ENCODE measurements at places on chromosomes 4 and X.
A peak's percentile ranks its signal among the peaks of the same experiment; 100 is the strongest.

DNA sequence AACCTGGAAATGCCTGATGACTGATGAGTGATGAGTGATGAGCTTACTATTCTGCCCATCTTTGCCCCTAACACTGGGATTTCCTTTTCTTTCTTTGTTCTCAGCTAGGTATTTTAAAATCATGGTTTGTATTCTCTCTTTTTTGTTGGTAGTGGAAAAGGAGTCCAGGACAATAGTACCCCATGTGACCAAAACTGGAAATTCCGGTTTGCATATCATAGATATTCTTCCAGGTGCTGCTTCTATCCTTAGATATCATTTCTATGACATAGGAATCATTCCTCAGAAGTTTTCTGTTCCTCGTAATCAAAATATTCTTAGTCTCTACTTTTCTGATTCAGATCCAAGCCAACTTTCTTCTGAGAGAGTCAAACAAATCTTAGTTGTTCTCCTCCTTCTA, 320.5 kb upstream of the TET2 start:
- DNase-seq = no peak

DNA sequence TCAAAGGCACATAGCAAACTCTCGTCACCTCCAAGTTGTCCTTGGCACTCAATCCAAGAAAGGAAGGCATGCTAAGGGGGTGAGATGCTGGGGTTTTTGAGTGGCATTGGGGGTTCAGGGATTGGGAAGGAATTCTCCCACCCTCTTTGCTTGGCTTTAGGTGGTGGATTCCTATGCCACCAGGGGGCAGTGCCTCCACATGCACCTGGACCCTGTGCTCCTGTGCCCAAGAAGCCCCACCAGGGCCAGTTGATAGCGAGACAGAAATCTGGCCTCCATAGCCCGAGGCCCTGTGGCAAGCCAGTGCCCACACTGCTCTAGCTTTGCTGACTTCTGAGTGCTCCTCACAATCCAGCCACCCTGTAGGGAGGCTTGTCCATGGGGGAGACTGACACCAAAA, 2.0 kb upstream of the FATE1 start:
- DNase-seq = no peak

DNA sequence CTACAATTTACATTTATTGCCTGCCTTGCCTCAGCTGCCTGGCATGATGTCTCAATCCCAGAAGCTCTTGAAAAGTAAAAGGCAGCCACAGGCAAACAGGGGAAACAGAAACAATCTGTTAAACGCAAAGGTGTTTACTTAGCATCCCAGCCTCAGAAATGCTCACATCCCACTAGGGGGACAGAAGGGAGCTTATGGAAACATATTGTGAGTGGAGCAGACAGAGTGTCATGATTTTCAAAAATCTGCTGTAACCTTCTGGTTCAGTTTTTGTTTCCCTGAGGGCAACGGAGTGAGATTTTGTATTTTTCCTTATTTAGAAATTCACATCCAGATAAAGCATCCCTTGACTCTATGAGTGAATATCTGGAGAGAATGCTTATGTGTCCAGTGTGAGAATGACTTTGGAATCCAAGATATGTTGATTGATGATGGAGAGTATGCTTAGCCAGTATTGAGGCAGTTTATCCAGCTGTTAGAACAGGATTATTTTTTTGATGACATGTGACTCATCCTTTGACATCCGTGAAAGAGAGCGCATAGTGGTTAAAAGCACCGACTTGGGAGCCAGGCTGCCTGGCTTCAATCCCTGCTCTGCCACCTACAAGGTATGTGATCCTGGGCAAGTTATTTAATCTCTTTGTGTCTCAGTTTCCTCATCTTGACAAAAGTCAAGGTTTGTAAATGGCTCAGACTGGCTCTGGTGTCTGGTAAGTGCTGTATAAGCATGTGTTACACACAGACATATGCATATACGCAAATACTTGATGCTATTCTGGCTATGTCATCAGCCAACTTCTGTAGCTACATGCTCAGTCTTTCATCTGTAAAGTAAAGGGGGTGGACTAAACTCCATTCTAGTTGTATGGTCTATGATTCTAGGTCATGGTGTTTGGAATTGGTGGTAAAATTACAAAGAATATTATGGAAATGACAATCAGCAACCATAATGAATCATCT, 381.2 kb downstream of the RAPGEF2 start:
- no peak for DNase-seq

GRCh38 chr4:124862261-124862660, 149.7 kb upstream of the ANKRD50 start:
- no peak for DNase-seq

DNA sequence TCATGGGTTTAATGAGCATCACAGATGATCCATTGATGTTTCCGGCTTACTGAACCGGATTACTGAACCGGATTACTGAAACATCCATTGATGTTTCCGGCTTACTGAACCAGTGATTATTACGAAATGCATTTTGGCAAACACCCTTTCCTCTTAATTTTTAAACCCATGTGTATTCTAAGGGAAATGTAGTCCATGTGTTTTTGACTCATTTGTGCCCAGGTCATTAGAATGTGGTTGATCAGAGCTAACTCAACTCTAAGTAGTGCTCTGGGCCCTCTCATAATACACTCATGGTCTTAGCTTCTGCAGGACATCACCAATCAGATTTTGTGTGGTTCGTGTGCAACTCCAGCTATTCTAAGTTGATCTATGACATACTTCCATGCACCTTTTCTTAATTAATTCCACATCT, 141.6 kb downstream of the SPATA18 start:
- no peak for DNase-seq

DNA sequence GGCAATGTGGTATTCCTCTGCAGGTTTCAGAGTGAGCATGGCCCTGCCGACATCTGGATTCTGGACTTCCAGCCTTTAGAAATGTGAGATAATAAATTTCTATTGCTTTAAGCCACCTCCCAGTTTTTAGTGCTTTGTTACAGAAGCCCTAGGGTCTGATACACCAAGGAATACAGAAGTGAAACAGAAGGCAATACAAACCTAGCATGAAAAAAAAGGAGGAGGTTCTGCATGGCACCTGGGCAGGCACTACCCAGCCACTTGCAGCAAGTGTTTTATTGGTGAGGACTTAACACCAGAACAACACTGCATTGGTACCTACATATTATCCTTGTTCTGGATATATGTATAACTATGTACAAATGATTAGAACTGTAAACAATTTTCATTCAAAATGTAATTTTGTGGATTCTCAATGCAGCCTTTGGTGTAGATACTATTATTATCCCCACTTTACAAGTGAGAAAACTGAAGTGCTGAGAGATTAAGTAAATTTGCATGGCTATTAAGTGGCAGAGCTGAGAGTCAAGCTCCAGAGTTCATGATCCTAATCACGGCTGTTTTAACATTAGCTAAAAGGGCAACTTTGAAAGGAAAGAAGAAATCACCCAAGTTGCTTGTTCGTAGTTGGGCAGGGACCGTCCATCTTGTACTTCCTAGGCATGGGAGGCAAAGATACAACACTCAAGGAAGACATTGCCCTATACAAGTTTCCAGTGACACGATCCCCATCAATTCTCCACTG, 71.8 kb downstream of the IL21 start:
- DNase-seq = no peak

DNA sequence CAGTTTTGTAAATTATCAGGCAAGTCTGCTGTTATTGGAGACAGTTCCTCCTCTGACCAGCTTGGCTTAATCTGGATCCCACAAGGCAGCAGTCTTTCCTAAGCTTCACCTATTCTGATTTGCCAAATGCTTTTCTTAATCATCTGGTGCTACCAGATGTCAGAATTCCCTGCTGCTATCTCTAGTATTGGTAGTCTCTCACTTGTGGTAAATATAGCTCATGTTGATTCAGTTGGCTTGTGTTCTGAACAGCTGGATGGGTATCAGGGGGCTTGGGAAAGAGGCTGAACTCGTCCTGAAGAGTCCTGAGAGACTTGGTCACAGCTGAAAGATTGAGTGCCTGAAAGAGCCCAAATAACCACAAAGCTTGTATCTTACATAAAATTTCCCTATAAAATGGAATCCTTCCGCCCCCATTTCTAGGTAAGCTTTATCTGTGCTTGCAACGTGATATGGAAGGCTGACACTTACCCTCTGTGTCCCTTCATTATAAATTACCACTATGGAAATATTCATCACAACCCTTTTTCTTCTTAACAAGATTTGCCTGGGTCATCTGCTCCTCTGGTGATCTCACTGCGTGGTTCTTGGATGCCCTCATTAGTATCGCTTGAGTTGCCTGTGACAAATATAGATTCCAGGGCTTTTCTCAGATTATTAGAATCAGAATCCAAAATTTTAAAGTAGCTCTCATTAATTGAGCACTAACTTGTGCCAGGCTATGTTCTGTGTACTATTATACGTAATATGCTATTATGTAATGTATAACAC, 104.1 kb upstream of the GPRIN3 start:
- no peak for DNase-seq

GRCh38 chr4:89447543-89447942, 139.9 kb upstream of the GPRIN3 start:
- DNase-seq = no peak

GRCh38 chrX:148333989-148334388, 166.4 kb upstream of the AFF2 start:
- no peak for DNase-seq

GRCh38 chr4:6546681-6547447, 28.1 kb upstream of the MAN2B2 start:
- DNase-seq = peak; percentile 37

GRCh38 chr4:126701756-126702155, 931.0 kb upstream of the INTU start:
- peak; percentile 52 for DNase-seq

GRCh38 chrX:142999199-142999701, 26.5 kb upstream of the SPANXN4 start:
- no peak for DNase-seq

GRCh38 chr4:152708361-152708760, 28.6 kb upstream of the TMEM154 start:
- DNase-seq = no peak

GRCh38 chrX:11577603-11578002, 88.1 kb downstream of the ARHGAP6 start:
- no peak for DNase-seq

- DNase-seq = no peak
Observed at GRCh38 chr4:159071178-159071968, 31.5 kb upstream of the RAPGEF2 start.

- no peak for DNase-seq
Observed at GRCh38 chr4:147640331-147640730, 23.1 kb downstream of the TMEM184C start.

DNA sequence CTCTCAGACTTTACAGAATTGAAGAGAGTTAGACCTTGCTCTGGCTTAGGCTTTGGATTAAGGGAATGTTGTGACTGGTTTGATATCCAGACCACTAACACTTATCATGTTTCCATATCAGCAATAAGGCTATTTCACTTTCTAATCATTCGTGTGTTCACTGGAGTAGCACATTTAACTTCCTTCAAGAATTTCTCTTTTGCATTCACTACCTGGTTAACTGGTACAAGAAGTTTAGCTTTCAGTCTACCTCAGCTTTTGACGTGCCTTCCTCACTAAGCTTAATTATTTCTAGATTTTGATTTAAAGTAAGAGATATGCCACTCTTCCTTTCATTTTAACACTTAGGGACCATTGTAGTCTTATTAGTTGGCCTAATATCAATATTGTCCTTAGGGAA, 62.6 kb downstream of the CASP6 start:
- DNase-seq = no peak

DNA sequence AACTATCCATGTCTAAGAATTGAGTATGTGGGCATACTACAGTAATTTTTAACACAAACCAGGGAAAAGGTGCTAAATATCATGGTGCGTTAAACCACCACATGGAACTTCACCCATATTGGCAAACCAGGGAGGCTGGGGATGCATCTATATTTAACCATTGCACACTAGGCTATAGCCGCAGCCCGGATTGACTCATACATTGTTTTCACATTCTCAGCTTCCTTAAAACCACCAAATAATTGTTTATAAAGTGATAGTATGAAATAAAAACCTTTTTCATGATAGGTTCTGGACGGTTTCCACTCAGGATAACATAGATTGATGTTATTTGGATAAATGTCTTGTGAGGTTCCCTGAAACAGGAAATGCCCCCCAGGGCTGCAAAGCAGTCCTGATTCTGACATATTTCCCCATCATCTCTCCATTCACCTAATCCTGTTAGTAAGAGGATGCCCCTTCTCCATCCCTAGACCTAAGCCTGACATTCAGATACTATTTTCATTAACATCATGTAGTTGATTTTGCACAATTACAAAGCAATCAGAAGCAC, 7.9 kb downstream of the COL25A1 start:
- no peak for DNase-seq

GRCh38 chr4:41204400-41204978, 9.9 kb downstream of the APBB2 start:
- peak; percentile 74 for DNase-seq

Data from left cardiac atrium (tissue), 4 donors.